ENCODE measurements at places on chromosomes 1 and 21.

DNA sequence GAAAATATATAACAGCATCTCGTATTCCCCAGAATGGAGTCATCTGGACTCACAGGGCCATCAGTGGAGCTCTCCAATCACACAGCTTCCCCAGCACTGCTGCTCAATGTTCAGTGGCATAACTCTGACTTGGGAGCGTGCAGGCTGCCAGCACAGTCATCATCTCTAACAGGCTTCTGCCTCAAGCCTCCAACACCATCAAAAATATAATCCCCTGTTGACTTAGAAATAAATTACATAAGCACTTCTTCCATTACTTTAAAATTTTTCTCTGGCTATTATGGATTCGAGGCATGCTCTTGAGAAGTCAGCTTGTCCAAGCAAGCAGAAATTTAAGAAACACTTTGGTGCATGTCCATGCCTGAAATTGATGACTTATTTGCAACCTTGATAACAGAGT is 6.2 kb downstream of the DUSP23 start:
- DNase-seq = no peak

DNA sequence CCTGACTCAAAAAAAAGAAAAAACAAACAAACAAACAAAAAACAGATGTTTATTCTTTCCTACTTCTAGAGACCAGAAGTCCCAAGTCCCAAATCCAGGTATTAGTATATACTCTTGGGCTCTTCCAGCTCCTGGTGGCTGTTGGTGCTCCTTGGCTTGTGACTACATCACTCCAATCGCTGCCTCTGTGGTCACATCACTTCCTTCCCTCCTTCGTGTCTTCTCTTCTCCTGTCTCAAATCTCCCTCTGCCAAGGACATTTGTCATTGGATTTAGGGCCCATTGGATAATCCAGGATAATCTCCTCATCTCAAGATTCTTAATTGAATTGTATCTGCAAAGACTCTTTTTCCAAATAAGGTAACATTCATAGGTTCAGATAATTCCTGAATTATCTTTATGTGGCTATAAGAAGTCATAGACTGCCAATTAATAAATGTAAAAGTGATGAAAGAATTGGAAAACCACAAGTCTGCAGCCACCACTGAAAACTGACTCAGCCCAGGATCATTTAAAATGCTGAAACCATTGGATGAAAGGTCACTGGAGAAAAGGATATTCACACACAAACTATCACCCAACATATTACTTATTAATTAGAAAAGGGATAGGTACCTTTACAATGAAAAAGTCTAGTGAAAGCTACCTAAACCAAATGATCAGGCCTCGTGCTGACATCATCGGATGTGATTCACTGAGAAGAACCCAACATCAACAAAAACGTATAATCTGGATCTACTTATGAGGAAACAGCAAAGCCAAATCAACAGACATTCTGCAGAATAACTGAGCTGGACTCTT is 67.1 kb downstream of the ZNF281 start:
- no peak for DNase-seq

DNA sequence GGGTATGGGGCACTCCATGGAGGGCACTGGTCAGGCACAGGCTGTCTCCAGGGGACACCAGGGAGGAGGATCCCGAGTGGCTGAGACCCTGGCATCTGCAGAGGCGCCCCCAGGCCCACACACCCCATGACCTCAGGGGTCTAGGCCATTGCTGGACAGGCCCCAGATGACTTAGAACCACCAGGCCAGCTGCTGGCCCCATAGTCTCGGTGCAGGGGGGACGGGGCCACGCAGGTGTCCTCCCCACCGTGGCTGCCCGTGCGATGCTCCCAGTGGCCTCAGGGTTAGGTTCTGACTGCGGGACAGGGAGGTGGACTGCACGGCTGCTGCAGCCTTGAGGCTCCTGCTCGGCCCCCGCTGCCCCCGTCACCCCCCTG is 44.0 kb downstream of the MORN1 start:
- no peak for DNase-seq

DNA sequence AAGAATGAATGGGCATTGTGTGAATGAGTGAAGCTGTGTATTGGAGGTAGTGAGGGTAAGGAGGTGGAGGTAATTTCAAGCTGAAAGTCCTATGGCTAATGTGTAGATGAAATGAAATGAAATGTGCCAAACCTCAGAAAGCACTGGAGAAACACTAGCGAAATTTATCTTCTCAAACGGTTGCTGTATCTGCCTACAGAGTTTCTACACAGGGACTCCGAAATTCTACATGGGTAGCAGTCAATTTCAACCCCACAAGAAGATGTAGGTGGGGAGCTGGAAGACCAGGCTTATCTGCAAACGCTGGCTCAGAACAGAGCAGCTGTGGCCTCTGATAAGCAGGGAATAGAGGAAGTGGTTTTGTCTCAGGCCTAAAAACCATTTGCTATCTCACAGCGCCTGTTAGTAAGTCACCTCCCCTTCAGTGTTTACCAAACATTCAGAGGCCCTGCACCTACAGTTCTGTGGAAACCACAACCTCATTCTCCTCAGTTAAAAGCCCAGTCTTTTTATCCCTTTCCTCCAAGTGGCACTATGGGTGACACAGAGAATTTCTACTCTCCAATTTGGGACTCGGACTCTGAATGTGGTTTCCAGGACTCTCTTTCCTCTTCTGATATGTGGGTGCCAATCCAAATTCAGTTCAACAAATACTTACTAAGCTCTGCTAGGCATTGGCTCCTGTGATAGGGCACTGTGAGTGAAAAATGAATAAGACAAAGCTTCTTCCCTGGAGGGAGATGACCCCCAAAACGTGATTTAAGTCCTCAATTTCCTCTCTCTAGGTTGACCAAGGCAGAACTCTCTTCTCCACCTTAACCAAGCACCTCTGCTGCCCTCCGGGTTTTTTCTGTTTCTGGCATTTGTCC is 17.2 kb upstream of the SLAMF6 start:
- no peak for DNase-seq

DNA sequence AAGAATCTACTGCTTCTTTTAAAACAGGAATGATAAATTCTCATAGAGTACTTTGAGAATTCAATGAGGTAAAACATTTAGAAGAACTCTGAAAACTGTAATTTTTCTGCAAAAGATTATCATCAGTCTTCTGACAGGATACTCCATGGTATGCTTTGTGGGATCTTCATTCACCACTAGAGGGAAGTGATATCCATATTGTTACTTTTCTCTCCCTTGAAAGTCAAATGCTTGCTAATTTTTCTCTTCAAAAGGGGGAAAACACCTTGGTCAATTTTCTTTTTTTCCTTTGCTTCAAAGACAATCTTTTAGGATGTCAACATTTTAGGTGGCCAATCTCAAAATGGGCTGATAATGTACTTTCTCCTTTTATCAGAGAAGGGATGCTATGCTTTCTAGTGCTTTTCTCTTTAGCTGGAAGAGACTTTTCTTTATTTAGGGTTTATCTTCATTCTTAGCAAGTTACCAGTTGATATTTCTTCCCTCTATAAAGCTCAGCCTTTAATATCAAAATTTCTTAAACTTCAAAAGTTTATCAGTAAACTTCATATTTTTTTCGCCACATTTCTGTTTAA is 95.5 kb downstream of the NEGR1 start:
- no peak for DNase-seq

- no peak for DNase-seq
Measured at GRCh38 chr1:199510314-199510713, 517.2 kb upstream of the NR5A2 start.

Data from NCI-H1417 treated with DMSO at 0.1 percent for 48 hours (cell line).